Midbrain (tissue), 1 donor: ENCODE measurements at places on chromosomes 11 and 22.
A peak's percentile ranks its signal among the peaks of the same experiment; 100 is the strongest.

- DNase-seq = no peak
Observed at GRCh38 chr11:121780971-121781370, 328.2 kb upstream of the SORL1-AS1 start.

- DNase-seq = peak; percentile 96
Observed at GRCh38 chr22:28882878-28883656, at the start of gene ZNRF3. Gene ZNRF3 (plus strand): TSS chr22:28883572. CDS start chr22:28883767, 195 bp downstream.

- no peak for DNase-seq
Observed at GRCh38 chr11:57422669-57423068, 4.3 kb downstream of the SLC43A3 start.

DNA sequence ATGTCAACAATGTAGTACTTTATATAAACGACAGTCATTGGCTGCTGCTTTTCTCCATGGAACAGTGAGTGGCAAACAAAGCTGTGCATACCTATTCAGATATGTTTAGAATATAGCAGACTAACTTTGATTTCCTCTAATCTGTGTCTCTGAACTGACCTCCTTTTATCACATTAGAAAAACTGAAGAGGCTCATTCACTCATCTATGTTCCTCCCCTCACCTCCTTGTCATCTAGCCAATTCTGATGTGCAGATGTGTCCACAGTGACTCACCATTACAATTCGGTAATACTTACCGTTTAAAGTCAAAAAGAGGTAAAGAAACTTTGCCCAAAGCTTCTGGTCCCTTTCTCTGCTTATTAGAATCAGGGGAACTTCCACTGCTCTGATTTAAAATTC, 51.5 kb upstream of the RPS13 start:
- no peak for DNase-seq

DNA sequence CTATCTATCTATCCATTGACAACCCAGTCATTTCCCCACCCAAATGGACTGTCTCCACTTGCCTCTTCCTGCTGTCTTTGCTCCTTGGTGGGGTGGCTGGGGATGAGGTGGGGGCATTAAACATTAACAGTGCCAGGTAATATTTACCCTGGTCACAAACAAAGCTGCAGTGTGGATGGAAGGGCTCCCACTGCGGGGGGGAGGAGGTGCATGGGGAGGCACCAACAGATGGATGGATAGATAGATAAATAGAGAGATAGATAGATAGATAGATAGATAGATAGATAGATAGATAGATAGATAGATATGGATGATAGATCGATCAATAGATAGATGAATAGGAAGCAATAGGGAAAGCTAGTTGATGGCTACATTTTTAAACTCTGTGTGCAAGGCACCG, 2.3 kb upstream of the FXYD2 start:
- DNase-seq = no peak

- DNase-seq = no peak
Observed at GRCh38 chr11:75490221-75491181, 35.2 kb downstream of the GDPD5 start.

DNA sequence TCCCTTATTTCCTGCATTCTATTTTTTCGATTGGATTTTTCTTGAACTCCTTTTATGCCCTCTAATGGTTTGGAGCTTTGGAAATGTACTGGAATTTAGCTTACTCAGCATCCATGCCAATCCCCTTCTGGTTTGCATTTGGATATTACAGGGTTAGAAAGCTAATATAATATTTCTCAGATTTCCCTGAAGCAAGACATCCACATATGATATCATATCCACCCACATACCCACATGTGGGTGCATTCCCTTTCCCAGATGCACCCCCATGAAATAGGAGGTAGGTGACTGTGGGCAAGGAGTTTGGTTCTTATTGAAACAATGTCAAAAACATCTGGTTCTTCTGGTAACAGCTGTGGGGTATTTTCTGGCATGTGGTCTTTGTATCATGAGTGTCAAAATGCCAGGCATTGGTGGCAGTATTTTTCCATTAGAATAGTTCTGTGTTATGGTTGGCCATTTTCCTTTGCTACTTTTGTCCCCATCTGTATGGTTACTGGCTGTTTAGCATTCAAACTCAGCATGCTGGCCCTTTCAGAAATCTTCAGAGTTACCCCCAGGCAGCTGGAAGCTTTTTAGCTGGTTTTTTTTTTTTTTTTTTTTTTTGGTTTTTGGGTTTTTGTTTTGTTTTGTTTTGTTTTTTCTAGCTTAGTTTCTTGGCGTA, 32.7 kb upstream of the DDX10 start:
- DNase-seq = no peak
